ENCODE measurements at places on chromosomes 13 and 19.

DNA sequence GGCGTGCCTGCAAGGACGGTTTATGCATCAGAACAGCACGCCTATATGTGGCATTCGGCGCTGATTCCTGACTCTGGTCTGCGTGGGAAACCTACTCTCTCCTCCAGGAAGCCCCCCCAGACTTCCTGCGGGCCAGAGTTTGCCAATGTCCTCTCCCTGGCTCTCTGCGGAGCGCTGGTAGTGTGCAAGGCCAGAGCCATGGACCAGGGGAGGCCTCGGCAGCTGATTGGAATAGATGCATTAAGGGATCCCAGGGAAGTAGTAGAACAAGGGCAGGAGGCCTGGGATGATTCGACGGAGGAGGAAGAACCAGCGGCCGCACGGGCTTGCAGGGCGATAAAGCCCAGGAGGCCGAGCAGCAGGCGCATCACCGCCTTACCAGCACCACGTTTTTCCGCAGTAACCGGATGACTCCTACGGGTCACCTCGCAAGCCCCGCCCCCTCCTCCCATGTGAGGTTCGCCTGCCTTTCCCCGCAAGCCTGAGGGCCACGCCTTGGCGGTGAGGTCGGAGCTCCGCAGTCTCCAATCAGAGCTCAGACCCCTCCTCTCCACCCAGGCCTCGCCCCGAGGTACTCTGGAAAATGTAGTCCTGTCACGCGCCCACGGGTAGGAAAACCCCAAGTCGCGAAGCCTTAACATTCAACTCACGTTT lies 5.0 kb downstream of the CLEC11A start:
- DNase-seq: no peak

DNA sequence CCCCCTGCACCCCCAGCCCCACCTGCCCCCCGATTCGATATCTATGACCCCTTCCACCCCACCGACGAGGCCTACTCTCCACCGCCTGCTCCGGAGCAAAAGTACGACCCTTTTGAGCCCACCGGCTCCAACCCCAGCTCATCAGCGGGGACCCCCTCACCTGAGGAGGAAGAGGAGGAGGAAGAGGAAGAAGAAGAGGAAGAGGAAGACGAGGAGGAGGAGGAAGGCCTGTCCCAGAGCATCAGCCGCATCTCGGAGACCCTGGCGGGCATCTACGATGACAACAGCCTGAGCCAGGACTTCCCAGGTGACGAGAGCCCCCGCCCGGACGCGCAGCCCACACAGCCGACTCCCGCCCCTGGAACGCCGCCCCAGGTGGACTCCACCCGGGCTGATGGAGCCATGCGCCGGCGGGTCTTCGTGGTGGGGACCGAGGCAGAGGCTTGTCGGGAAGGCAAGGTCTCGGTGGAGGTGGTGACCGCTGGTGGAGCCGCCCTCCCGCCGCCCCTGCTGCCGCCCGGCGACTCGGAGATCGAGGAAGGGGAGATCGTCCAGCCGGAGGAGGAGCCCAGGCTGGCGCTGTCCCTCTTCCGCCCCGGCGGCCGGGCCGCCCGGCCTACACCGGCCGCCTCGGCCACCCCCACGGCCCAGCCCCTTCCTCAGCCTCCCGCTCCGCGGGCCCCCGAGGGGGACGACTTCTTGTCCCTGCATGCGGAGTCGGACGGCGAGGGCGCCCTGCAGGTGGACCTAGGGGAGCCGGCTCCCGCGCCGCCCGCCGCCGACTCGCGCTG lies 9.2 kb downstream of the SCAF1 start:
- DNase-seq: no peak

GRCh38 chr19:57688011-57688763 lies 6.4 kb downstream of the ZNF551 start:
- no peak for DNase-seq

GRCh38 chr19:4991996-4992698 lies 23.2 kb downstream of the KDM4B start:
- DNase-seq: no peak

DNA sequence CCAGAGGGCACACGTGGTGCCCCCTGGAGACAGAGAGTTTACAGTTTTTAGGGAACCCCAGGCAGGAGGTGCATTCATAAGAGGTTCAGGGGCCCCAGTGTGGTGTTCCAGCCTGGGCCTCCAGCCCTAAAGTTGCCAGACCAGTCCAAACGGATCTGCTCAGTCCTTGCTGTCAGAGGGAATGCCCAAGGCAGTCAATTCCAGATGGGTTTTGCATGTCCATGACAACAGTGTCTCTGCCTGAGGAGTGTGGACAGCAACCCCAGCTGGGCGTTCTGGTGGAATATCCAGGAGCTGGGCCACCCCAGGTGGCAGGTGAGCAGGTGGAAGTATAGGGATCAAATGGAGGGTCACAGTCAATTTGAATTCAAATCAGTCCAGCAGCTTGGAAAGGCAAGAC lies 25.3 kb downstream of the FBXO27 start:
- DNase-seq: no peak

- no peak for DNase-seq
These were observed 19.4 kb downstream of the GP6 start for GRCh38 chr19:55018633-55019032.

GRCh38 chr13:21812192-21812626 lies 141.3 kb downstream of the FGF9 start:
- DNase-seq: no peak

GRCh38 chr13:31638577-31638976 lies 100.7 kb upstream of the RXFP2 start:
- DNase-seq: no peak

- no peak for DNase-seq
These were observed 7.1 kb upstream of the ICAM3 start for GRCh38 chr19:10346509-10346908.

DNA sequence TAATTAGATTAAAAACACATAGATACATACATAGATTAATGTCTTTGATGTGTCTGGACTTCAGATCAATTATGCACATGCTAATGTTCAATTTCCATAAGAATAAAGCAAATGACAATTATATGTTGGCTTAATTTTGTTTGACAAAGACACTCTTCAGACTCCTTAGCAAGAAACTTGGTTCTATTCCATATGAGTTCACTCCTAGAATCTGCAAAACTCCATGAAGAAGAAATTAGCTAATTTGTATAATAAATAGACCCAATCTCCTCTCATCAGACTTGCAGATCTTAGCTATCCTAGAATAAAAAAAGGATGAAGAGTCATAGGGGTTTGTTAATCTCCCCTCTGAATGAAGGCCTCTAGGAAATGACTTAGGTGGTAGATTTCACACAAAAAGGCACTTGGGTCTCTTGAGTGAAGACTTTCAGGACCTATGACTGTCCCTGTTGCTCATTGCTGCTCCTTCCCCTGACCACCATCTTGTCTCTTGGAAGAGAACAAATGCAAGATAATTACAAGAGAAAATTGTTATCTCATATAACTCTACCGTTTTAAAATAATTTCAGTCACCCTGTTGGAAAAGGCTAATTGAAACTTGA lies 302.2 kb downstream of the EFNB2 start:
- DNase-seq: no peak

- no peak for DNase-seq
These were observed 11.9 kb upstream of the SLC10A2 start for GRCh38 chr13:103078158-103078557.

GRCh38 chr13:111905609-111905945 lies 161.4 kb upstream of the SOX1 start:
- no peak for DNase-seq

DNA sequence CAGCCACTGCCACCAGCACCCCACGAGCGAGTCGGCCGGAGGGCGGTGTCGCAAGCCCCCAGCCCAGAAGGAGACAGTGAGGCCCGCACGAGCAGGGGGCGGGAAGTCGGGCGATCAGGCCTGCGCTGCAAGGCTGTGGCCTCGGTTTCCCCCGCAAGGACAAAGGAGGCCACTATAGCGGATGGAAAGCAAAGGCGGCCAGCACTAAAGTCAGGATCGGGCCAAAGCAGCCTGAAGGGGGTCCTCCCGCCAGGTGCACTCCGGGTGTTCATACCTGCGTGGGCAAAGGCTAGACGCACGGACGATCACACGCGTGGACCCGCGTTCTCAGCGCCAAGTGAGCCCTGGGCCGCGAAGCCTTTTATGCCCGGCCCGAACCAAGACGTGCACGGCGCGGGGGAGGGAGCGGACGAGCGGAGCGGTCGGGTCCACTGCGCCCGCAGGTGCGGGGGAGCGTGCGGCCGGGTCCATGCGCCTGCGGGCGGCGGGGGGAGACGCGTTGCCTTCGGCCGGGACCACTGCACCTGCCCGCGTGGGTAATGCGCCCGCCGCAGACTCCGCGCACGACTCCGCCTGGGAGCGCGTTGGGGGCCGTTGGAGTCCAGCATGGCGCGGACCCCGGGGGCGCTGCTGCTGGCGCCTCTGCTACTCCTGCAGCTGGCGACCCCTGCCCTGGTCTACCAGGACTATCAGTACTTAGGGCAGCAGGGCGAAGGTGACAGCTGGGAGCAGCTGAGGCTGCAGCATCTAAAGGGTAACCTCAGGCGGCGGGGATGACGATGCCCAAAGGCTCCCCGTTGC lies at the start of the genes PRDX2 and THSD8:
PRDX2 (minus strand) TSS at position 335 of the 801 bp plus-strand sequence. CDS start 539 bp downstream, outside the sequence.
THSD8 (plus strand) TSS at position 604 of the 801 bp plus-strand sequence; CDS start at position 607, 3 bp downstream.
- no peak for DNase-seq

DNA sequence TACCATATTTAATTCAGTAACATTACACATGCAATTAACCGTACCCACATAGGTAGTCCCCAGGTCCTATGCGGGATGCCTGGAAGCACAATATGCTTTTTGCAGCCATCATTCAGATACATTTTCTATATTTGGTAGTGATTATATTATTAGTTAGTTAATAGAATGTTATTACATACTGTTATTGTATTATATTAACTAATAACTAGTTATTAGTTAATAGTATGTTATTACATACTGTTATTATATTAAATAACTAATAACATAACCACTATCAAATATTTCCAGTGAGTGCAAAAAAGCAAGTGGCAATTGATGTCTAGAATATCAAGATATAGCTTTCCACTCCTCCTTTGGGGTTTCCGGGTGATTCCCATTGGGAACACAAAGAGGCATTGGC lies 45.5 kb upstream of the CYP2A7 start:
- DNase-seq: no peak

- no peak for DNase-seq
These were observed 195.5 kb downstream of the SLITRK6 start for GRCh38 chr13:85603735-85604134.

- DNase-seq: no peak
These were observed at the start of gene METTL21C for GRCh38 chr13:102694937-102695336. Gene METTL21C (minus strand): TSS chr13:102695044. CDS start chr13:102694498, 546 bp downstream.

DNA sequence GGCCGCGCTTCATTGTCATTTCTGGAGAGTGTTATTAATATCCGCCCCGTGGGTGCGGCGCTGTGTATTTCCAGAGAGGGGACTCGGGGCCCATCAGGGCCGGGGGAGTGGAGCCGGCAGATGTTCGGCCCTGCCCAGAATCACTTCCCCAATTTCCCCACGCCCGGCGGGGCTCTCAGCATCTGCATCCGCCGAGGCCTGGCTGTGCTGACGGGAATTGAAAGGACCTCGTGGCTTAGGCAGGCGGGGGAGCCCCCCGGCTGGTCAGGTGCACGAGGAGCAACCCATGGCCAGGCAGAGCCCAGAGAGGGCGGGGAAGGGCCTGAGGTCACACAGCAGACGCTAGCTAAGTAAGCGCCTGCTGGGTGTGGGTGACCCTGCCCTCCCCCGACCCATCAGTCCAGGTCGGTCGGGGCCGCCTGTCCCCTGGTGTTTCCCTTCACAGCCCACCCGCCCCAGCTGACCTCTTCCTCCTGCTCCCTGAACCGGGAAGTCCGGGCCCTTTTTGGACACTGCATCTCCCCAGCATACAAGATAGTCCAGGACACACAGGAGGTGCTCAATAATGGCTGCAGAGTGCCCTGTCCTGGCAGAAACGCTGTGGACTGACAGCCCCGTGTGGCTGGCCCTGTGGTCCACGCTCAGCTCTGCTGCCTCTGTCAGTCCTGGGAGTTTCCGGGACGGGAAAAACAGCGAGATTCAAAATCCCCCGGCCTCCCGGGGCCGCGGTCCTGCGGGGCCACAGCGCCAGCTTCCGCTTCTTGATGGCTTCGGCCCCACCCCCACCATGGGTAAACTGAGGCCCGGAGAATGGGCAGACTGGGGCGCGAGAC lies 22.1 kb downstream of the ARID3A start:
- DNase-seq: no peak

DNA sequence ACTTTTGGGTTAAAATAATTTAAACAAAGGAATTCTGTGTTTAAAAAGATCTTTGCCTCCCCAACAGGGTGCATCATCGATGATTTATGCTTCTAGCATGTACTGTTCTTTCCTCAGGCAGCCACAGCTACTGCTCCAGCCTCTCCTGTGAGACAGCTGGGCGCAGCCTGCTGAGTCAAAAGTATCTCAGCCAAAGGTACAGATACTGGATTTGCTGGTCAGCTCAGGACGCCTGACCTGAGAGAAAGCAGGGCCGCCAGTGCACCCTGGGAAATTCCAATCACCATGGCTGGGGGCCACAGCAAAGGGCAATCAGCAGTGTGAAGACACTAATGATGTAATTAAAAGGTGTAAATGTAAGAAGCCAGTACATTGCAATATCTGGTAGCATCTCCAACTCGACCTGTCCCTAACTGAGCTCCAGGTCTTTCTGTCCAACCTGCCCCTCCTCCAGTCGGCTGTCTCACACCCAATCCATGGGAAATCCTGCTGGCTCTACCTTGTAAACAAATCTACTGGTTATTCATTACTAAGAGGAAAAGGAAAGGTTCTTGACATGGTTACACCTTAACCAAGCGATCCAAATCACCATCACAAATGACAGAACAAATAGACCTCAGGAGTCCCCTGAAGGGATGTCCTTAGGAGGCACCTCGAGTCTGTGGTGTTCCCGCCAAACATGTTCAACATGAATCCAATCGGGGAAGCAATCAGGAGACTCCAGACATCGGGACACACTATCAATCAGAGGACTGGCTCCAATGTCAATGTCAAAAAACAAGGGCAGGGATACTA lies 7.3 kb downstream of the OPA3 start:
- DNase-seq: no peak

DNA sequence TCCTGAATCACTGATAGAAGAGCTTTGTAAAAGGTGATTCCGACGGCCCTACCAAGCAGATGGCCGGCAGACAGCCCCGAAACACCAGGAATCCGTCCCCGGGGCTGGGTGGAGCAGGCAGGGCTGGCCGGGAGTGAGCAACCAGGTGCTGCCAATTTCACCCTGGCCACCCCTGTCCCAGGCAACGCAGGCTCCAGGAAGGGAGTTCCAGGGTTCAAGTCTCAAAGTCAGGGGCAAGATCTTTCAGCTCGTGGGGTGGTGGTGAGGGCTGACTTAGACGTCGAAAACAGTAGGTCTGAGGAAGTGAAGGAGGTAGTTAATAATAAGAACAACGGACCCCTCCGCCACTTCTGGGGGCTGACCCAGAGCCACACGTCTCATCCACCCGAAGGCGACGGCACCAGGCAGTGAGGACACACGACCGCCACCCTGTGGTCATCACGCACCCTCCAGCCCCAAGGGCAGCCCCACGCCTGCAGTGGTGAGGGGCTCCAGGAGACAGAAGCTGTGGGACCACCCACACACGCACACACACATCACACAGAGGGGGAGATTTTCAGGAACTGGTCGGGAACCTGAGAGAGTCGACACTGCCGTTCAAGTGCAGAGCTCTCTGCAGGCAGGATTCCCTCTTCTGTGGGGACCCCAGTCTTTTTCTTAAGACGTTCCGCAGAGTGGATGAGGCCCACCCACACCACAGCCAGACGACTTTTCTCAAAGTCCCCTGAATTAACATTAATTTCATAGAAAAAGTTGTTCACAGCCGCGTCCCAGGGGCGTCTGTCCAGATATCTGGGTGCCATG lies 67.2 kb downstream of the SPACA7 start:
- no peak for DNase-seq

- DNase-seq: peak; percentile 68
These were observed 3.2 kb downstream of the KLF16 start for GRCh38 chr19:1860042-1860775.
